Motor neuron (in vitro differentiated cells): ENCODE measurements at places on chromosomes 7 and 10.

DNA sequence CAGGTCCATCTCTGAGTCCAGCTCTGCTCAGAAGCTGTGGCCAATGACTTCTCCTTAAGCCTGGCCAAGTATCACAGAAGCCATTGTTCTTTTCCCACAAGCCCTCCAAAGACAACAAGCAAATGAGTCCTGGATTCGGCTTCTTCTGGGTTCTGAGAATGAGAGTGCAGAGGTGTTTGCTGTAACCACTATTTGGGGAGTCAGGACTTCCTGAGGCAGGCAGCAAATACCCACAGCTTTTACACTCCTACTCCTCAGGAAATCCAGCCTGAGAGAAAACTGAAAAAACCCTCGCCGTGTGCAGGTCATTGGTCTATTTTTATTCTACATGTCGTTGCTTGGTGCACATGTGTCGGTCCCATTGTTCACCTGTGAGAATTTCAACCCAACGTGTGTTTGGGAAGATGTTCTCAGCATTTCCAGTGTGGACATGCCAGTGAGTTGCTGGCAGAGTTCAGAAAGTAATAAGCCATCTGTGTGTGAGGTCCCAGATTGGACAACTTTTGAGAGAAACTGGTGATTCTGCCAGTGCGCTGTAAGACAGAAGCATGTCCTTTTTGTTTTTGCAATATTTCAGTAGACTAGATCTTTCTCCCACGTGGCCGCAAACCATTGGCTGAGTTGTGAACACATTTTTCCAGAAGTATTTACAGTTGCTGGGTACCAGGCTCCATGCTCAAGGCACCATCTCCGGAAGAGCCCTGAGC is 121.6 kb upstream of the LYZL2 start:
- no peak for ATAC-seq

- peak; percentile 9 for ATAC-seq
These were observed 117.6 kb downstream of the SEM1 start for GRCh38 chr7:96591900-96592676.

GRCh38 chr7:129389829-129390228 is 44.4 kb upstream of the STRIP2 start:
- no peak for ATAC-seq

GRCh38 chr10:117005527-117006055 is 604 bp upstream of the SHTN1 start:
- peak; percentile 61 for ATAC-seq

DNA sequence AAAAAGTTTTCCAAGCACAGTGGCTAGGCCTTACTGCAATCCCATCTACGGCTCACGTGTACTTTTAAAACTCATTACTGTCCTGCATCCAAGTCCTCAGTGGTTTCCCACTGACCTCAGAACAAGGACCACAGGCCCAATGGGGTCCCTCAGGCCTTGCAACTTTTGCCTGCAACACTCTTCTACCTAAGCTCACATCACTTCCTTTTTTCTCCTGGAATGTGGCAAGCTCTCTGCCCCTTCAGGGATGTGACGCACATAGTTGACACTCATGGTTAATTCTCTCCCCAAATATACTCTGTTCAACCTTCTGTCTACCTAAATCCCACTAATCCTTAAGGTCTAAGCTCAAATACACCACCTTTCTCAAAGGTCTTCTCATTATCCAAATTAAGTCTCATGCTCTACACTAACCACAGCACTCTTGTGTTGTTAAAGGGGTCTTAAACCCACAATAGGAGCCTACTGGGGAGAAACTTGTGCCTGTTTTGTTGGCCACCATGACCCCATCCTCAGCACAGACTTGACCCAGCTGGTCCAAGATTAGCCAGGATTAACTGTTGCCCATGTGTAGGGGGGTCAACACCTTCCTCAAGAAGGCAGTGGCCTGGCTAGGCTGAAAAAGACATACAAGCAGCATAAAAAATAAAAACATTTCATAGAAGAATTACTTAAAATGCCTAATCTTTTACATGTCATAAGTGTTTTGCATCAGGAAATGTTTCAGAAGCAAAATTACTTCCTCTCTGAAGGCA is 15.2 kb downstream of the HNRNPF start:
- ATAC-seq: no peak

GRCh38 chr10:114380060-114380459 is 24.2 kb downstream of the AFAP1L2 start:
- ATAC-seq: no peak

- ATAC-seq: no peak
These were observed 6.6 kb upstream of the ATP6V0A4 start for GRCh38 chr7:138804618-138805017.

DNA sequence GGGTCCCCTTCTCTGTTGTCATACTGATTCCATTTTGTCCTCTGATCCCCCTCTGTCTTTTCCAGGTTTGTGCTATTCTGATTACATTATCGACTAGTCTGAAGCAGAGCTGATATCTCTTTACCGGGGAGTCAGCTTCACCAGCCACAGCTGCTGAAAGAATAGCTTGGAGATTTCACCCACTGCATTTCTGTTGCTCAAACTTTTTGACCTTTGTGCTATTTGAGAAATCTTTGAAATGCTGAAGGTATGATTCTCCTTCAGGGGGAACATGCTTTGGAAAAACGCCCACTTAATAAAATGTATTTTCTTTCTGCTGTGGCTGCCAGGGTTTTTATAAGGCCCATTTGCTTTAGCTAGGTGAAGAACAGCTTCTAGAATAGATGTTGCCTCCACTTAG is 197.8 kb upstream of the TCF7L2 start:
- no peak for ATAC-seq

- ATAC-seq: no peak
These were observed 61.9 kb downstream of the HGF start for GRCh38 chr7:81707966-81708365.

- peak; percentile 63 for ATAC-seq
These were observed 795.6 kb downstream of the PHTF2 start for GRCh38 chr7:78594156-78594555.

GRCh38 chr10:9792181-9792580 is 1225.5 kb upstream of the CELF2 start:
- ATAC-seq: no peak

DNA sequence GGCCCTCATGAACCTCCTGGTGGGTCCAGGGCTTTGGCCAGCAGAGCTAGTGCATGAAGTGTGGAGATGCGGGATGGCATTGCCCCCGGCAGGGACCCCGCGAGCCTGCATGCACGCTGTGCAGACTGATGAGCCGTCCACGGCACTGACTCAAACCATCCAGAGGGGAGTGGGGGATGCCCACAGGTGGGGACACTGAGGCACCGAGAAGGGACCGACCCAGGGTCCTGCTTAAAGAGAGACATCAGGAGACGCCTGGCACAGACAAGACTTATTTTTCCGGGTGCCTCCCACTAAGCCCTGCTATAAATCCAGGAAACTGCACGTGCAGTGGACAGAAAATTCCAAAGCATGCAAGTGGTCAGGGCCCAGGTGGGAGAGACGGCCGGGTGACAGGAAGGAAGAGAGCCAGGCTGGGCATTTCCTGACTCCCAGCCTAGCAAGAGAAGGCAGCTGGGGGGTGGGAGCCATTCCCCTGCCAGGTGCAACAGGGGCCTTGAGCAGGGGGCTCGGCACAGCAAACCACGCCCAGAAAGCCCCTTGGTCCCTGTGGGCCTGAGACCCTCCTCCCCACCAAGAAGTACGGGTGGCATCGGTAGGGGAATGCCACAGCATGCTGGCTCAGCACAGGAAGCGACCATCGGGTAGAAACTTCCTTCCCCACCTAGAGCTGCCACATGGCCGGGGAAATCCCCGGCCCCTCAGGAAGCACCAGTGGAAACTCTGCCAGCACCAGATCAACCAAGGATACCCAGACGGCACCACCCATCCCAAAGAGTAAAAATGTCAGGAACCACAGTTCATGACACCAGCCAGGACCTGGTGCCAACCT is 91.5 kb downstream of the FOXL3 start:
- ATAC-seq: no peak

DNA sequence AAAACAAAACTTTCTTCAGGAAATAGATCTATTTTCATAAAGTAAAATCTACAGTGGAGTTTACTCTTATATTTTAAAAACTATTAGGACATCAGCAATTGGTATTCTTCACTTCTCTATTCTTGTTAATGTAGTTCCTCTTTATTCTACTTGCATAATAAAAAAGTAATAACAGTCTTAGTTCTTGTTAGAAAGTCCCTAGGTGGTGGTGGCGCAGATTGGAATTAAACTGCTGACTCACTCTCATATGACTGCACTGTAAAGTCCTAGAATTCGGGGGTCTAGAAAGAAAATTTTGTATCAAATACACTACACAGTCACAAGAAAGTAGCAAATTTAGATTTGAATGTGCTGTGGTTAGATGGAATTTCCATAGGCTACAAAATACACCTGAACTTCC is 44.6 kb upstream of the TES start:
- ATAC-seq: no peak

DNA sequence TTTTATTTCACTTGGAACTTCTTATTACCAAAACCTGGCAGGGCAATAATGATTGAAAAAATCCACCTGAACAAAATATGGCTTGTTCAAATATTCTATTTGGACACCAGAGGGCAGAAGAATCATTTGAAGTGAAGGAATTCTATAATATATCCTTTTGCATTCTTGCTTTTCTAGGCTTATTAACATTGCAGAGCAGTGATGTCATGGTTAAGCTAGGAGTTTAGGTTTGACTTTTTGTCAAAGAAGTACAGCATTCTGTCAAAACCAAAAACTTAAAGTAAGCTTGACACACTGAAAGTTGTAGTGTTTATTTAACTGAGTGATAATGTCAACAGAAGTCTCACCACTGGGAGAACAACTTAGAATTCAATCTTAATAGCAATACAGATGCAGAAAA is 156.0 kb downstream of the SEMA3D start:
- no peak for ATAC-seq

DNA sequence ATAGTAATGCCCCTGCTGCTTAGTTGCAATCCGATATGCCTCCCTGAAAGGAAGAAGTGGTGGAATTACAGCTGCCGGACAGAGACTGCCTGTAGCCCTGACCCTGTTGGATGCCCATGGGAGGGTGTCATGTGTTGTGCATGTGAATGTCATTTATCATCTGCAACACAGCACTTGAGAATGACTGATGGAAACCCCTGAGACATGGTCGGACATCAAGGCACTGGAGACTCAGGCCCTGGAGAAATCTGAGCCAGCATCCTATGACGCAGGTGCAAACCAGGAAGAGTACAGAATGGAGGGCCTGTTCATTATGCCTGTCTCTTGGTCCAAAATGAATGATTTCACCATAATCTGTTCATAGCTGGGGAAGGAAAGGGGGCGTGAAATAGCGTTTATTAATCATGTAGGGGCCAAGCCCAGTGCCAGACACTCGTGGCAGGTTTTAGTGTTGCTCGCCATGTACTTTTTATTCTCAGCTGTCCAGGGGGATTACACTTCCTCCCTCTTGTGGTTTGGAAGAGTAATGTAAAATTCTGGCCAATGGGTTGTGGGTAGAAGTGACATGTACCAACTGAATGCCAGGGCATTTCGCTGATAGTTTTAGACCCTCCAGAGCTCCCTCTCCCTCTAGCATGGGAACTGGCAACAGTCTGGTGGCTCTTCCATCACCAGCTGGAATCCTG is 23.0 kb upstream of the LEP start:
- ATAC-seq: no peak

GRCh38 chr10:100776671-100777070 is 31.3 kb downstream of the PAX2 start:
- ATAC-seq: no peak

DNA sequence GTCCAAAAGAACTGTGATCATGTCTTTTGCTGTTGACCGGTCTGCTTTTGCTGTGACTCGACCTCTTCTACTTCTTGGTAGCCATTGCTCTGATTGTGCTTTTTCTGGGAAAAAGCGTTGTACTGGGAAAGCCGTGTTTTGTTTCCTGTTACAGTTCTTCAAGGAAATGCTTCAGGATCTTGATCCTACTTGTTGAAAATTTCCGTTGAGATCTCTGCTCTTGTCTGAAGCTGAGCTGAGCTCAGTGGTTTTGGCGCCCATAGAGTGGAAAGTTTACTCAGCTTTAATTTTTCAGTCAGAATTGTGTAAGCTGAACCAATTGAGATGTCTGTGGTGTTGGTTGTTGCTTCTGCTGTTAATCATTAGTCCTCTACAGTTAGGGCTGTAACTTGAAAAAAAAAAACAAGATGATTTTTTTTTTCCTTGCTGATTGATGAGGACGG is 302.2 kb downstream of the CCDC3 start:
- no peak for ATAC-seq

DNA sequence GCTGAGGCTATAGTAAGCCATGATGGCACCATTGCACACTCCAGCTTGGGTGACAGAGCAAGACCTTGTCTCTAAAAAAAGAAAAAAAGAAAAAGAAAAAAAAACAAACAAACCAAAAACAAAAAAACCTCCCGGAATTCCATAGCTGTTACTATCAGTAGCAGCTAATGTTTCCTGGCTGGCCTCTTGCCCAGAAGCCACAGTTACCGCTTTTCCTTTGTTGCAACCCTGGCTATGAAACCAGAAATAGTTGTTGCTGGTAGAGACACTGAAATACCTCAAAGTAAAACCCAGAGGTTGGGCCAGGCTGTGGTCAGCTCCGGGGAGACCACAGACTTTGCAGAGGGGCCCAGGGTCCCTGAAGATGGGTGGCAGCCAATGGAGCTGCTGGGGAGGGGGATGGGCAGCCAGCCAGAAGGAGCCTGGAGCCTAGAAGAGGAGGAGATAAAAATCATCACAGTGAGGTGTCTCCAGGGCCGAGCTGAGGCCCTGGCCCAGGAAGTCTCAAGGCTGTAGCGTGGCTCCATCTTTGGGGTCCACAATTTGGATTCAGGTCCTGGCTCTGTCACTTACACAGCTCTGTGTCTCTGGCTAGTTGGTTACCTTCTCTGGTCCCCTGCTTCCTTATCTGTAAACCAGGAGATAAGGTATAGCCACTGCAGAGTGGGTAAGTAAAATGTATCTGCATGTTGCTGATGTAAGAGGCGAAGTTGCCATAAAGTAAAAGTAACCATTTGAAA is 3.4 kb upstream of the CHST12 start:
- no peak for ATAC-seq

- peak; percentile 22 for ATAC-seq
These were observed 626 bp downstream of the PRPF18 start for GRCh38 chr10:13587391-13587790.

- ATAC-seq: no peak
These were observed 1073.9 kb downstream of the GRM8 start for GRCh38 chr7:126178865-126179264.

GRCh38 chr10:33325929-33326328 is 8.5 kb downstream of the NRP1 start:
- ATAC-seq: no peak

DNA sequence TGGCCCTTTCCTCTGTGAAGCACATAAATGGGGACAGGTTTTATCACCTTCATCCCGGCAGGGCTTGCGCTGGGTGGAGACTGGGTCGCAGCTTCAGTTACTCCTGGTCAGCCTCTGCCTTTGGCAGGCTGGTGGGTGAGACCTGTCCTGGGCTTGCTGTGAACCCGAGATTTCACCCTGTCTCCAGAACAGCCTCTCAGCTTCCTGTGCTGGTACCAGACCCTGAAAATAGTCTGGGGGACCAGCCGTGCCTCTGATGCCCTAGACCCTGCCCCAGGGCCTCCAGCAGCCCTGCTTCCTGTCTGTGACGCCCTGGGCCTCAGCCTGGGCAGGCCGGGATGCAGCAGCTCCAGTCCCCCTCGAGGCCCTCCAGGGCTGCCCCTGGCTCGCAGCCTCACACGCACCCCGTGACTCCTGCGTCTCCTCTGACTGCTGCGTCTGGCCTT is 13.2 kb upstream of the PWWP2B start:
- ATAC-seq: no peak

GRCh38 chr10:113854761-113855588 is 514 bp downstream of the NHLRC2 start:
- peak; percentile 75 for ATAC-seq
